ENCODE measurements at places on chromosomes 5 and 9.

DNA sequence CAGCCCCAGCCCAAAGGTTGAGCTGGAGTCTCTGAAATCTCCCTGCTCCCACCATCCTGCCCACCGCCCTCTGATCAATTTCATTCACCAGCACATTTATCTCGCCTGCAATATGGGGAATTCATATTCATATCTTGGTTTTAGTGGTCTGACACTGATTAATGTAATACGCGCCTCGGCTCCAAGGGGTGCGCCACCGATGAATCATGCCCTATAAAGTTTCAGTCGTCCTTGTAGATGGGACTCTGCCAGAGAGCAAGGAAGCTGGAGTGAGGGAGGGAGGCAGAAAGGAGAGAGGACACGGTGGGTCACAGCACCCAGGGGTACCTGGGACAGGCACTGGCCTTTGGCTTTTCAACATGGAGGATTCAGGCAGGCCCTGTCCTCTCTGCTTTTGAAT, 8.9 kb downstream of the IRX1 start:
- no peak for DNase-seq

- DNase-seq: no peak
Measured at GRCh38 chr9:68522131-68522530, 18.6 kb downstream of the TMEM252 start.

GRCh38 chr9:133477992-133478850, 678 bp downstream of the SLC2A6 start:
- DNase-seq: no peak

GRCh38 chr9:72044095-72044494, 16.3 kb downstream of the C9orf57 start:
- DNase-seq: no peak

GRCh38 chr5:61277190-61277589, 54.9 kb upstream of the ZSWIM6 start:
- no peak for DNase-seq

GRCh38 chr9:37543468-37543867, 32.7 kb downstream of the FBXO10 start:
- DNase-seq: no peak

- no peak for DNase-seq
Measured at GRCh38 chr5:56837956-56838355, 22.6 kb downstream of the MAP3K1 start.

Measured in activated CD8-positive, alpha-beta memory T cell treated with anti-CD3 and anti-CD28 coated beads for 48 hours (primary cell).